SW 1271 (cell line): ENCODE measurements at places on chromosomes 1 and 21.

DNA sequence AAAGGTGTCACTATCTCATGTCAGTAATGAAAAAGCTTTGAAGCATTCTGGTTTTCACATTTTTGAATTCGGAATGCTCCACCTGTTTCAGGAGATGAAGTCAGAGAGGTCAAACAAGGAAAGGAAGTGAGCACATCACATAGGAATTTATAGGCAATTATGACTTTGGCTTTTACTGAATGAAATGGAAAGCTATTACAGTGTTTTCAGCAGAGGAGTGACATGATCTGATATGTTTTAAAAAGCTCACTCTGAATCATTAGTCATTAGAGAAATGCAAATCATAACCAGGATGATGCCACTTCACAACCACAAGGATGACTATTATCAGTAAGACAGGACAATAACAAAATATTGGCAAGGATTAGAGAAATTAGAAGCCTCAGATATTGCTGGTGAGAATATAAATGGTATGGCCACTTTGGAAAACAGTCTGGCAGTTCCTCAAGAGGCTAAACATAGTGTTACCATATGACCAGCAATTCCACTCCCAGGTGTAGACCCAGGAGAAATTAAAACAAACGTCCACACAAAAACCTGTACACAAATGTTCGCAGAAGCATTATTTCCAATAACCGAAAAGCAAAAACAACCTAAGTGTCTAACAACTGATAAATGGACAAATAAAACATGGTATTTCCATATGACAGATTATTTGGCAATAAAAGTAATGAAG is 7.5 kb downstream of the TAF1A start:
- peak; percentile 57 for DNase-seq

DNA sequence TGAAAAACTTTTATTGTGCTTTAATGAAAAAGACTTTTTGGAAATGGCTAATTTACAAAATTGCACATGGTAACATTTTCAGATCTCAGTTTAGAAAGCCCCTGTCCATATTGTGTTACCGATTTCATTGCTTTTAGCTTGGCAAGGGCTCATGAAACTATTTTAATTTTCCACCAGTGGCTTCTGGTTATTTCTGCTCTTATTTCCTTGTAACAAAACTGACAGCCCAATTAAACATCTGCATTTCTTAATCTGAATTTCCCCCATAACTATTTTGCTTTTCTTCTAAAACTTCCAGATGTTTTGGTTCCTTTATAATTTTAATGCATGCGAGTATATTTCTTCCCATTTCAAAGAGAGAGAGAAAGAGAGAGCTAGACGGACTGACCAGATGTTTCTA is 264.8 kb downstream of the PTPRC start:
- no peak for DNase-seq

GRCh38 chr1:65668368-65668767 is 124.3 kb upstream of the PDE4B start:
- no peak for DNase-seq

DNA sequence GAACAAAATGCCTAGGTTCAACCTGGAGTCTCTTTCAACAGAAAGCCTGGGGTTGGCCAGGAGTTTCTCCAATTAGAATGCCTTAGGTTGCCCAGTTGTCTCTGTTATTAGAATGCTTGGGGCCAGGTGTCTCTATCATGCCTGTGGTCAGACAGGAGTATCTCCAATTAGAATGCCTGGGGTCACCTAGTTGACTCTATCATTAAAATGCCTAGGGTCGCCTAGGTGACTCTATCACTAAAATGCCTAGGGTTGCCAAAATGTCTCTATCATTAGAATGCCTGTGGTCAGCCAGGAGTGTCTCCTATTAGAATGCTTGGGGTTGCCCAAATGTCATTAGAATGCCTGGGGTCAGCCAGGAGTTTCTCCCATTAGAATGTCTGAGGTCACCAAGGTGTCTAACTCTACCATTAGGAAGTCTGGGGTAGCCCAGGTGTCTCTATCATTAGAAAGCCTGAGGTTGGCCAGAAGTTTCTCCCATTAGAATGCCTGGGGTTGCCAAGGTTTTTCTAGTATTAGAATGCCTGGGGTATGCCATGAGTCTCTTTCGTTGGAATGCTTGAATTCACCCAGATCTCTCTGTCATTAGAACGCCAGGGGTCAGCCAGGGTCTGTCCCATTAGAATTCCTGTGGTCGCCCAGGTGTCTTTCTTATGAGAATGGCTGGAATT is 57.9 kb downstream of the RNF187 start:
- no peak for DNase-seq

GRCh38 chr1:206557636-206558473 is 50.5 kb downstream of the RASSF5 start:
- no peak for DNase-seq

GRCh38 chr1:77375990-77376389 is 94.2 kb downstream of the AK5 start:
- DNase-seq: no peak
